Heart left ventricle (tissue), 16 donors: ENCODE measurements at places on chromosomes 16 and 17.

- peak; percentile 99 for DNase-seq
Measured at GRCh38 chr16:30065102-30065942, at the start of gene ALDOA. Gene ALDOA, plus strand, starts transcription at chr16:30065760. Its CDS starts 1,138 bp downstream, at chr16:30066898.

- DNase-seq, result no peak
Measured at GRCh38 chr16:31456988-31457360, 2.3 kb upstream of the ARMC5 start.

GRCh38 chr17:8742819-8743218 is 1.8 kb downstream of the CCDC42 start:
- DNase-seq, result no peak

DNA sequence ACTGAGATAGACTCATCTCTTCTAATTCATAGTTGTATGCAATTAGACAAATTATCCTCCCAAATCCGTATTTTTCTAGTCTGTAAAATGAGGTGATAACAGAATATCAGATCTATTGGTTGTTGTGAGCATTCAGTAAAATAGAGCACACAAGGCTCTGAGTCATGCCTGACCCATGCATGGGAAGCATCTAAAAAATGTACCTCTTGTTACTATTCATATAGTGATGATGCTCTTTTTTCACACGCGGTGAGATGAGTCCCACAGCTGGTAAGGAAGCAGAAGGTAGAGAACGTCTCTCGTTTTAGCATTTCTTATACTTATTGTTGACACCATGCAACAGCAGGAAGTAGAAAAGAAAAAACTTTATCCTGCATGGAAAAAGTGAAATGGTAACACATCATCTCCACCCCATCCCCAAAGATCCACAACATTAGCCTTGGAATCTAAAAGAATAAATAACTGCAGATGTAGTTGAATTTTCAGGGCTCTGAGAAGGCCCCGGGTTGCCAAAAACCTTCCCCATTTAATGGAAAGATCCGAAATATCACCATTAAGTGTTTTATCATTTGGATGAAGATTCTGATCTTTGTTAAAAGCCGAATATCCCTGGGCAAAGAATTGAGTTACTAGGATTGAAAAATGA is 215.6 kb downstream of the TMEM114 start:
- no peak for DNase-seq

- no peak for DNase-seq
Measured at GRCh38 chr17:78120537-78120936, 8.0 kb downstream of the TMC6 start.

GRCh38 chr16:30091474-30092372 is at the start of gene TBX6:
Gene TBX6, minus strand, starts transcription at chr16:30091924. Its CDS starts 731 bp downstream, at chr16:30091193.
- peak; percentile 94 for DNase-seq

- no peak for DNase-seq
Measured at GRCh38 chr17:4594931-4595684, 10.8 kb downstream of the SMTNL2 start.

DNA sequence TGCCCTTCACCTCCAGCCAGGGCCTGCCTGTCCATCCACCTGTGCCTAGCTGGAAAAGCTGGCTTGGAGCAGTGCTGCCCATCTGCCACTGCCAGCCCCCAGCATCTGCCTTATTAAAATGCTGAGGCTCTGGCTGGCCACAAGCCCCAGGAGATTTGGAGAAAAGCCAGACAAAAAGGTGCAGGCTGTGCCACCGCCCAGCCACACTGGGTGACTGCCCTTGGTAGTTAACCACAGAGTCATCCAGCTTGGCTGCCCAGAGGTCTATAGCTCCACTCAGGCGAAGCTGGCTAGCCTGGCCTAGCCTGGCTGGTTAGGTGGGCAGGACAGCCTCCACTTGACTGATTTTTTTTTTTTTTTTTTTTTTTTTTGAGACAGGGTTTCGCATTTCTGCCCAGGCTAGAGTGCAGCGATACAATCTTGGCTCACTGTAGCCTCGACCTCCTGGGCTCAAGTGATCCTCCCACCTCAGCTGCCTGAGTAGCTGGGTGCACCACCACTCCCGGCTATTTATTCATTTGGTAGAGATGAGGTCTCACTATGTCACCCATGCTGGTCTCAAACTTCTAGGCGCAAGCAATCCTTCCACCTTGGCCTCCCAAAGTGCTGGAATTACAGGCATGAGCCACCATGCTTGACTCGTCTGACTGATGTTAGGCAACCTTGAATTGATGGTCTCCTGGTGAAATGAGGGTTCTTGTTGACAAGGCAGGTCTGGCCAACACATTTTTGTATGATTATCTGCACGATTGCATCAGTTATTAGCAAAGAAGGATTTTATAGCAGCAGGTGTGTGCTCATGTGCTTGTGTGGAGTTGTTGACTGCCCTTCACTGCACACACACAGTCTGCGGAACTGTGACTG is 103.8 kb downstream of the RAB11FIP4 start:
- DNase-seq, result peak; percentile 60

DNA sequence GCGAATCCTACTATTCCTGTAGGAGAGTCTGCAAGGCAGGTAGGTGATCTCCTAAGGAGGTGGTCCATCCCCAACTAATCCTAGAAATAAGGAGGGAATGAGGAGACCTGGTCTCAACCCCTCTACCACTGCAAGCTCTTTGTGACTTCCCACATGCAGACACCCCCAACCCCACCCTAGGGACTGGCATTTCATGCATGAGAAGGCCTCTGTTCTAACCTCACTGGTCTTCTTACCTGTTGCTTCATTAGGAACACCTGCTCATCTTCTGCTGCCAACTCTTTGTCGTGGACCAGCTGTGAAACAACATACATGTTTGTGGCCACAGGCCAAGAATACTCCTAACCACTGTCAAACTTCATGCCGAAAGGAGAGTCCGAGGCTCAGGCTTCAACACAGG is 22.6 kb downstream of the DYNC1LI2 start:
- no peak for DNase-seq

DNA sequence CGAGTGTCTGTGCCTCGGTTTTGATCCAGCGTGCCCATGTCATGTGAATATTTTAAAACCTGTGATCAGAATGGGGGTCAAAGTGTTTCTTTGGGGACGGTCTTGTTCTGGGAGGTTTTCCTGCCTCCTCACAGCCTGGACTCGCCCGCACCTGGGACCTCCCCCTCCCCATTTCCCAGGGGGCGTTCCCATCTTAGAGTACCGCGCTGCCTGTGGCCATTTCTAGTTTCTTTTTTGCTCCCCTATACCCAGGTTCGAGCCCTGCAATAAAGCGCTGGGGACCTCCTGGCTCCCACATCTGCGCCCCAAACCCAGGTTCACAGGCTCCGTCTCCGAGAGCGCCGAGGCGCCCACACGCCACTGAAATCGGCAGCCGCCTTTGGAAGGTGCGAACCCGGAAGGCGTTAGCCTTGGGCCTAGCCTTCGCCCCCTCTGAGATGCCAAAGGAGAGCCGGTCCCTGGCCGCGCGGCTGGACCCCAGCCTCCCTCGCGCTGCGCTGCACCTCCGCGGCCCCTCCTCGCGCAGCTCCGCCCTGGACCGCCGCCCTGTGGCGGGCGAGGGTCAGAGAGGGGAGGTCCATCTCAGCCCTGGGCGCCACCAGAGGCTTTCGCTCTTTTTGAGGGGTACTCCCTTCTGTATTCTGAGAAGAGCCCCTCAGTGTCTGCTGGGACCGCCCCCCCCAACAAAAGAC is 1.7 kb downstream of the KCNJ12 start:
- no peak for DNase-seq

DNA sequence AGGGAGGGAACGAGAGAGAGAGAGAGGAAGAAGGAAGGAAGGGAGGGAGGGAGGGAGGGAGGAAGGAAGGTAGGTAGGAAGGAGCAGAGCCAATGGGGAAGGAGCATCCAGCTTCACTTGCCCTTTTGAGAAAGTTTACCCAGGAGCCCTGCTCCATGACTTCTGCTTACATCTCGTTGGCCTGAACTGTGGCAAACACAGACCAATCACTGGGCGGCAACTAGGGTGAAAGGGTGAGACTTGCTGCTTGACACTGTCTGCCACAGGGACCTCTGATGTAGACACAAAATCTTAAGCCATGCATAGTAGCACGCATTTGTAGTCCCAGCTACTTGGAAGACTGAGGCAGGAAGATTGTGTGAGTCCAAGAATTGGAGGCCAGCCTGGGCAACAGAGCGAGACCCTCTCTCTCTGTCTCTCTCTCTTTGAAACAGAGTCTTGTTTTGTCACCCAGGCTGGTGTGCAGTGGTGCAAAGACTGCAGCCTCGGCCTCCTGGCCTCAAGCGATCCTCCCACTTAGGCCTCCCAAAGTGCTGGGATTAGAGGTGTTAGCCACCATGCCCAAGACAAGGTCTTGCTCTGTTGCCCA is 19.5 kb upstream of the TUBG2 start:
- no peak for DNase-seq

GRCh38 chr16:27428026-27428785 is 26.2 kb downstream of the IL21R start:
- no peak for DNase-seq

- no peak for DNase-seq
Measured at GRCh38 chr16:69709456-69710084, 16.8 kb downstream of the NQO1 start.

GRCh38 chr16:70402916-70403659 is 35.8 kb downstream of the ST3GAL2 start:
- DNase-seq, result no peak

GRCh38 chr16:12791340-12791739 is 12.3 kb downstream of the CPPED1 start:
- no peak for DNase-seq

- DNase-seq, result no peak
Measured at GRCh38 chr17:77905266-77905665, 53.2 kb upstream of the TNRC6C start.

- DNase-seq, result no peak
Measured at GRCh38 chr16:10466861-10467260, 81.0 kb downstream of the ATF7IP2 start.

DNA sequence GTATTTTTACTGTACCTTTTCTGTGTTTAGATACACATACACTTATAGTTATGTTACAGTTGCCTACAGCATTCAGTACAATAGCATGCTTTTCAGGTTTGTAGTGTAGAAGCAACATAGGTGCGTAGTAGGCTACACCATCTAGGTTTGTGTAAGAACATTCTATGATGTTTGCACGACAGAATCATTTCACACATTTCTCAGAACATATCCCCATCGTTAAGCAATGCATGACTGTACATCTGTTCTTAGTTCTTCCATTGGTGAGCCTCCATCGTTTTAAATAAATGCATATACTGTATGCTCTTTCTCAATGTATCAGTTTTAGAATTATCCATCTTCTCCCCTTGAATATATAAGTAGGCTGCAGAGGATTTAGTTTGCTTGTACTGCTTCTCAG is 122.6 kb downstream of the PITPNC1 start:
- no peak for DNase-seq

GRCh38 chr16:80852261-80852872 is 48.0 kb upstream of the CDYL2 start:
- DNase-seq, result no peak

DNA sequence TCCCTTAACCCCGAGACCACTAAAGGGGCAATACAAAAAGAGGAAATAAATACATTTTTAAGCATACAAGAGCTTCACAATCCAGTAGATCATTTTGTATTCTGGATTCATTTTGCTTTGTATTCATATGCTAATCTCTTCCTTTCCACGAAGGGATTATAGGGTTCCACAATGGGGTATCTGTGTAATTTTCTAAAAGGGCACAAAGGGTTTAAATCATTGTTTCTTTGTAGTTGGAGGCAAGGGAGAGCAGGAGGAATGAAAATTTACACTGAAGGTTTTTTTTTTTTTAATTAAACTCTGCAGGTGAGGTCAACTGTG is 592 bp upstream of the NUFIP2 start:
- no peak for DNase-seq

GRCh38 chr16:11107780-11108465 is 148.1 kb downstream of the SOCS1 start:
- no peak for DNase-seq

DNA sequence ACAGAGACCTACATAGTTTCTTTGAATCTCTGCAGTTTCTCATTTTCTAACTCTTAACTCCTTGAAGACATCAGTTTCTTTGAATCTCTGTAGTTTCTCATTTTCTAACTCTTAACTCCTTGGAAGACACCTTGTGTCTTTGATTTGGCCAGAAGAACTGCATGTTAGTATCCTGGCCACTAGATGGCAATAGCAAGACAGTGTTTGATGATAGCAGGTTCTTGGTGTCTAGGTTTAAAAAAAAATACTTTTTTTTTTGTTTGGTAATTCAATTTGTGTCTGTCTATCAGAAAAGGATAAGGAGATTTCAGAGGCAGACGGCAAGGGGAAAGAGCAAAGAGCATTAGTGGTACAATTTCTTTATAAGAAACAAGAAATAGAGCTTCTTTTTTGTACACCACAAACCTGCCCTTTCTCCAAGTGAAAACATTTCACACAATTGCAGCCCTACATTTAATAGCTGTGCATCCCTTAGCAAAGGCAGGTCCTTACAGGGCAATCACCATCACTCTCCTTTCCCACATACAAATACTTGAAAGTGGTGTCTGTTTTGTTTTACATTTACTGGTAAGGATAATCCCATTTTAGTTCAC is 1324.9 kb upstream of the CDH8 start:
- no peak for DNase-seq

- no peak for DNase-seq
Measured at GRCh38 chr17:29016345-29017210, 10.7 kb upstream of the SEZ6 start.

DNA sequence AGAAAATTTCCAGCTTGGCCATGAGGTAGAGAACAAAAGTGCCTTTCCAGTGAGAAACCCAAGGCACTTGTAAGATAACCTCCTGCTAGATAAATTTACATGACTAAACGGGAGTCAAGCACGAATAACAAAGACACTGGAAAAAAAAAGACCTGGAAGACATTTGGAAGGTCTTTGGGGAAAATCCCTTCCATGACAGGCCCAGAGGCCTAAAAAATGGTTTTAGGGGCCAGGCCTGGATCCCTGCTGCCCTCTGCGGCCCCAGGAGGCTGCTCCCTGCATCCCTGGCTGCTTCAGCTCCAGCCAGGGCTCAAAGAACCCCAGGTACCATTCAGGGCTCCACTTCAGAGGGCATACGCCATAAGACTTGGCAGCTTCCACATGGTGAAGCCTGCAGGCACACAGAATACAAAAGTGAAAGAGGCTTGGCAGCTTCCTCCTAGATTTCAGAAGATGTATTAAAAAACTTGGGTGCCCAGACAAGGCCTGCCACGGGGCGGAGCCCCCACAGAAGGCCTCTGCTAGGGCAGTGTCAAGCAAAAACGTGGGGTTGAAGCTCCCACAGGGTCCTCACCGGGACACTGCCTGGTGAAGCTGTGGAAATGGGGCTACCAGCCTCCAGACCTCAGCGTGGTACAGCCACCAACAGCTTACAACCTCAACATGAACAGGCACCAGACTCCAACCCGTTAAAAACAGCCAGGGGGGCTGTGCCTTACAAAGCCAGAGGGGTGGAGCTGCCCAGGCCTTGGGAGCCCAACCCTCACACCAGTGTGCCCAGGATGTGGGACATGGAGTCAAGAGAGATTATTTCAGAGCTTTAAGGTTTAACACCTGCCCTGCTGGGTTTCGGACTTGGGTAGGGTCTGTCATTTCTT is 77.1 kb downstream of the SDK2 start:
- DNase-seq, result peak; percentile 17
